Kidney (tissue), 22 donors: ENCODE measurements at places on chromosomes 13 and 19. TPM values are rescaled to one million over a fixed set of nuclear protein-coding genes. Genes with fewer than 3 reads are reported as not detected.
A peak's percentile ranks its signal among the peaks of the same experiment; 100 is the strongest.

DNA sequence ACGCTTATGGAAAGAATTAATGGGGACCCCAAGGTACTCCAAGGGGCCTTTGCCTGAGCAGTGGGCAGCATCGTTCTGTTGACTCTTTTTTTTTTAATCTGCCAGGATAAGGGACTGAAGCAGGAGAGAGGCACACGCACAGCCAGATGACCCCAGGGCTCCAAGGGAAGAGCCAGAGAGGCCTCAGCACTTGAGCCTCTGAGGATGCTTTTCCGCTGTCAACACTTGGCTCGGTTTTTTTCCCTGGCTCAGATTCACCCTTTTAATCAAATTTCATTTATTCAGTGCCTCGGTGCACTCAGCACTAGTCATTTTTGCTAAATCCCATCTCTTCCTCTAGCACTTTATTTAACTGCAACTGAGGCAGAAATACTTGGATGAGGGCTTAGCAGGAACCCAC, 226.3 kb downstream of the FGF9 start:
- H3K27me3 ChIP-seq, result no peaks in the 10 kb centered on the region
- H3K4me1 ChIP-seq, result no peaks in the 10 kb centered on the region
- no peak overlapping the region for H3K27ac ChIP-seq
- no peak for DNase-seq
- no peak overlapping the region for H3K4me3 ChIP-seq
- H3K36me3 ChIP-seq, result no peaks in the 10 kb centered on the region

GRCh38 chr13:28093881-28094280, 6.5 kb downstream of the FLT3 start:
- no peaks in the 10 kb centered on the region for H3K4me1 ChIP-seq
- H3K36me3 ChIP-seq, result no peaks in the 10 kb centered on the region
- no peak for DNase-seq

DNA sequence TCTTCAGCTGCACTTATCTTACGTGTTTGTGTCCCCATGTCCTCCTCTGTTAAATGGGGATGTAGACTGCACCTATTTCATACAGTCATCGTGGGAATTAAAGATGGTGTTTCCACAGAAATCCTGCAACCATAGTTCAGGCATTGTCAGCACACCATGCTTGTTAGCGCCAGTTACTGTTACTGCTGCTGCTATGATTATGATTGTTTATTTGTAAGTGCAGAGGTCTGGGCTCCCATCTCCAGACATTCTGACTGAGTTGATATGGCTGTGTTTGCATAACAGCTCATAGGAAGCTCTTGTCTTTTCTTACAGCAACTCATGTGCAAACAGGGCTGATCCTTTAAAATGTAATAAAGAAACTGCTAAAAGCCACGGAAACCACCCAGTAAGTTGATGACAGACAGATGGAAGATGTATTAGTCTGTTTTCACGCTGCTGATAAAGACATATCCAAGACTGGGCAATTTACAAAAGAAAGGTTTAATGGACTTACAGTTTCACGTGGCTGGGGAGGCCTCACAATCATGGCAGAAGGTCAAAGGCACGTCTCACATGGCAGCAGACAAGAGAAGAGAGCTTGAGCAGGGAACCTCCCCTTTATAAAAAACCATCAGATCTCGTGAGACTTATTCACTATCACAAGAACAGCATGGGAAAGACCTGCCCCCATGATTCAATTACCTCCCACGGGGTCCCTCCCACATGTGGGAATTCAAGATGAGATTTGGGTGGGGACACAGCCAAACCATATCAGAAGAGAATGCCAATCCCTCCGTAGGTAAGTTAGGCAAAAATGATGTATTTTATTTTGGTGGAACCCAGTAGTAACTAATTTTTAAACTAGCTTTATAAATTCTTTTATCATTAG, 1.6 kb downstream of the ZSCAN5A start:
- H3K27me3 ChIP-seq, result no peaks in the 10 kb centered on the region
- peaks cover 6% of the 10 kb centered on the region for H3K4me1 ChIP-seq
- DNase-seq, result no peak

MCF2L gene
- total RNA-seq, result 61.9 TPM

ZNF569 gene
- 6.9 TPM for total RNA-seq

- no peak for DNase-seq
- no peak overlapping the region for H3K4me3 ChIP-seq
- H3K27ac ChIP-seq, result no peak overlapping the region
- H3K27me3 ChIP-seq, result no peaks in the 10 kb centered on the region
- H3K36me3 ChIP-seq, result no peaks in the 10 kb centered on the region
Measured at GRCh38 chr13:42899266-42899665, 92.8 kb downstream of the EPSTI1 start.

DNA sequence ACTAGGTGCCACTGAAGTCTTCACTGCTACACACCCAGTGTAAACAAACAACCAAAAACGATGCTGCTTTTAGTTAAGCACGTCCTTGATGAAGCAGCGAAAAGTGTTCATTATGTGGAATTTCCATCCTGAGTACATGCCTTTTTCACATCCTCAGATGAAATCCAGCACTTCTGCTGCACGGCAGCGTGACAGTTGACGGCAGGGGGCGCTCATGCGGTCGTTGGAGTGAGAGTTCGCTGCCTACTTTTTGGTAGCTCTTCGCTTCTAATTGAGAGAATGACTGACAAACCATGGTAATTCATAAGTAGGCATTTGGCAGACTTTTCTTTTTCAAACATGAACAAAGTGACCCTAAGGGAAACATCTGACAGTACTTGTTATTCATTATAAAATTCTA, 1124.9 kb downstream of the EFNB2 start:
- peak; percentile 10 for DNase-seq
- no peaks in the 10 kb centered on the region for H3K36me3 ChIP-seq
- H3K4me3 ChIP-seq, result no peak overlapping the region
- no peaks in the 10 kb centered on the region for H3K27me3 ChIP-seq
- no peak overlapping the region for H3K27ac ChIP-seq

DNA sequence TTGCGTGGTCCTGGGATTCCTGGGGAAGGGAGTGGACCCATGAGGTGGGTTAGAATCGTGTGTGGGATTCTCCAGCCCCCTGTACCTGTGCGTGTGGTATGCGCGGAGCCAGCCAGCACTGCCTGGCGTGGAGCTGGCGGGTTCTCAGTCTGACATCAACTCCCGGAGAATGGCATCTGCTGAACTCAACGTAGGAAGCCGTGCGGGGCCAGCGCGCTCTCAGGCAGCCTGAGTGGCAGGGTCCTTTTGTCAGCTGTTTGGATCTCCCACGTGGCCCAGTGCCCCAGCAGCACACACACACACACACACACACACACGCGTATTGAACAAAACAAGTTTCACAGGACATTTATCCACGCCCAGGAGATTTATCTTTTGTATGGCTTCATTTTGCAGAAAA, 28.1 kb downstream of the ATP4B start:
- H3K4me3 ChIP-seq, result no peak overlapping the region
- H3K36me3 ChIP-seq, result peaks cover 2% of the 10 kb centered on the region
- no peaks in the 10 kb centered on the region for H3K27me3 ChIP-seq
- no peak for DNase-seq

DNA sequence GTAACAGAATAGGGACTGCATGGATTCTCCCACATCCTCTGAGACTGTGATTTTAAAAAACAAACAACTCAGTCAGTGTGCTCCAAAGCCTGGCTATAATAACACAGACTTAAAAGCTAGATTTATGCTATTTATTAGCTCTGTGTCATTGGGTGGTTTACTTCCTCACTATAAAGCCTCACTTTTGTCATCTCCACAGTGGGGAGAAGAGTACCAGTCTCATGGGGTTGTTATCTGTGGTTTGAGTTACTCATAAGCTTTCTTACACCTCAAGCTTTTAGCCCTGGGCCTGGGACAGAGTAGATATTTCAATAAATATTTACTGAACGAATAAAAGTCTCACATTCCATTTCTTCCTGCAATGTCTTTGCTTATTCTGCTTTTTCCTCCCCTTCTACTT, 5.3 kb downstream of the RNASEH2B start:
- H3K4me3 ChIP-seq, result no peak overlapping the region
- no peak for DNase-seq
- H3K27ac ChIP-seq, result no peak overlapping the region
- no peaks in the 10 kb centered on the region for H3K27me3 ChIP-seq

DNA sequence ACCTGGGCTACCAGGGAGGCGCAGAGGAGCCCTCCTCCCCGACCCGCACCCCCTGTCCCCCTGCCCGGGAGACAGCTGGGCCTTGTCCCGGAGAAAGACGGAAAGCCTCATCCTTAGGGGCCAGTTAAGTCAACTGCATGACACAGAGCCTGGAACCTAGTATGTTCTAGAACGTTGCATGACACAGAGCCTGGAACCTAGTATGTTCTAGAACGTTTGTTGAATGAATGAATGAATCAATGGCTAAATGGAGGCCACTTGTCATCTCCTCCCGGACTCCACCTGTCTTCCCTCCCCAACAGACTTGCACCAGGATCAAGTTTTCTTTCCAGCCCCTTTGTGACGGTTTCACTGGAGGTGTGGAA, 706 bp downstream of the SERP2 start:
- no peaks in the 10 kb centered on the region for H3K36me3 ChIP-seq
- no peaks in the 10 kb centered on the region for H3K27me3 ChIP-seq
- DNase-seq, result no peak
- peak overlapping the region; percentile 64 for H3K27ac ChIP-seq
